Stimulated activated CD8-positive, alpha-beta memory T cell treated with anti-CD3 and anti-CD28 coated beads, Interleukin-4, amount 100 ng/mL, for 1 hour (primary cell): ENCODE measurements at places on chromosomes 5 and 9.

DNA sequence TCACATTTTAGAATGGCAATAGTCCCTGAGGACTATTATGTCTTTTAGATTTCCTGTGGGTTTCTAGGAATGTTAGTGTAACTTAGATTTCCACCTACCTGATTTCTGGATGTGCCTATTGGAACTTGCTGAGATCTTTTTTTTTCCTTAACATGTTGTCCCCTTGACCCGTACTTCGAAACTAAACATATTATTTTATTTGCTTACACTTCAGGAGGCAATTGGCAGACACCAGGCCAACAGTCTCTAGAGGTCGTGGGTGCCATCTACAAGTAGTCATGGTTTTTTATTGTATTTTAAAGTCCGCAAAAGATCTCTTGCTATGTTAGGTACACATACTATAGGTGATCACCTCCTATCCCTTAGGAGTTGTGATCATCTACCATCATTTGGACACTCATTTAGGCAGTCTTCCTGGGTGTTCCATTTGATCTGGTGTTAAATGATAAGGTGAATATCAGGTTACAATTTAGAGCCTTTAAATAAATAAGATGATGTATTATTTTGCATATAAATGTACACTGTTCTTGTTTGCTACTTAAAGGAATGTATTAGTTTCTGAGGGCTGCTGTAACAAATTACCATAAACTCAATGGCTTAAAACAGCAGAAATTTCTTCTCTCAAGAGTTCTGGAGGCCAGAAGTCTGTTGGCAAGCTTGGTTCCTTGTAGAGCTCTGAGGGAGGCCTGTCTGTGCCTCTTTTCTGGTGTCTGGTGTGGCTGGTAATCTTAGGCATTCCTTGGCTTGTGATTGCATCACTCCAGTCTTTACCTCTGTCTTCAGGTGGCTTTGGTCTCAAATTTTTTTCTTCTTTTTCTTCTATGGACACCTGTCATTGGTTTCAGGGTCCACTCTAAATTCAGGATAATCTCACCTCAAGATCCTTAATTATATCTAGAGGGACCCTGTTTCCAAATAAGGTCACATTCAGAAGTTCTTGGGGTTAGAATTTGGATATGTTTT lies 64.8 kb downstream of the ZCCHC7 start:
- DNase-seq, result no peak

GRCh38 chr5:172633403-172633970 lies 7.6 kb upstream of the NEURL1B start:
- DNase-seq, result no peak

- DNase-seq, result no peak
Observed at GRCh38 chr5:317086-317811, 4.3 kb upstream of the AHRR start.

- no peak for DNase-seq
Observed at GRCh38 chr9:116986015-116986414, 298.9 kb downstream of the TRIM32 start.

DNA sequence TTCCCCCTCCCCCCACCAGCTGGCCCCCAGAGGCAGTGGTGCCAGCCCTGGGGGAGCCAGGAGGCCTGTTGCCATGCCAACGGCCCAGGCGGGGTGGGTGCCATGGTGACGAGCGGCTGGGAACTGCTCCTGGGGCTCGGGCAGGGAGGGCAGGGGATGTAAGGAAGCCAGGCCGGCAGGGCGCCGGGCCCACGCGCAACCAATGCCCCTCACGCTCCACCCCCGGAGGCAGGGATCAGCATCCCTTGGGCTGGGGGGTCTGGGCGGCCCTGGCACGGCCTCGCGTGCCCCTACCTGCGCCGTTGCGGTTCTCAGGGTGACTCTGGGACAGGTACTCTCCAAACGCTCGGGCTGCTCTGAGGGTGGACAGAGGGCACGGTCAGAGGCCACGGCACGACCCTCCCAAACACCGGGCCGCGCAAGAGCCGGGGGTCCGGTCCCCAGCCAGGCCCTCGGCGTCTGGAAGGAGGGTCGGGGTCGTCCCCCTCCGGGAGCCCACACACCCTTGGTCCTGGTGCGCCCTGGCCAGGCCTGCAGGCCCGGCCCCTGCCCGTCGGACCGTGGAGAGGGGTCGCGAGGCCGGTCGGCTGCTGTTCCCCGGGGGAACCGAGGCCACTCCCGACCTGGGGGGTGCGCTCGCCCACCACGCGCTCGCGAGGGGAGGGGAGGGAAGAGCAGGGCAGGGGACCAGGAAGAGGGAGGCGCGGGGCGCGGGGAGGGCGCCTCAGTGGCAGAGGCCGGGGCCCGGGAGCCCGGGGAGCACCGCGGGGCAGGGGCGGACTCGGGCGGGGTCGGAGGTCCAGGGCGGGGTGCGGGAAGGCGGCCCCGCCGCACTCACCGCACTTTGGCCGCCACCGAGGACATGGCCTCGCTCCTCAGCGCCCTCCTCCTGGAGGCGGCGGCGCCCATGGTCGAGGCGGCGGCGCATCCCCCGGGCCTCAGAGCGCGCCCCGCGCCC lies 661 bp downstream of the NSMF start:
- DNase-seq, result no peak

- no peak for DNase-seq
Observed at GRCh38 chr9:130756455-130757152, 63.0 kb downstream of the EXOSC2 start.

DNA sequence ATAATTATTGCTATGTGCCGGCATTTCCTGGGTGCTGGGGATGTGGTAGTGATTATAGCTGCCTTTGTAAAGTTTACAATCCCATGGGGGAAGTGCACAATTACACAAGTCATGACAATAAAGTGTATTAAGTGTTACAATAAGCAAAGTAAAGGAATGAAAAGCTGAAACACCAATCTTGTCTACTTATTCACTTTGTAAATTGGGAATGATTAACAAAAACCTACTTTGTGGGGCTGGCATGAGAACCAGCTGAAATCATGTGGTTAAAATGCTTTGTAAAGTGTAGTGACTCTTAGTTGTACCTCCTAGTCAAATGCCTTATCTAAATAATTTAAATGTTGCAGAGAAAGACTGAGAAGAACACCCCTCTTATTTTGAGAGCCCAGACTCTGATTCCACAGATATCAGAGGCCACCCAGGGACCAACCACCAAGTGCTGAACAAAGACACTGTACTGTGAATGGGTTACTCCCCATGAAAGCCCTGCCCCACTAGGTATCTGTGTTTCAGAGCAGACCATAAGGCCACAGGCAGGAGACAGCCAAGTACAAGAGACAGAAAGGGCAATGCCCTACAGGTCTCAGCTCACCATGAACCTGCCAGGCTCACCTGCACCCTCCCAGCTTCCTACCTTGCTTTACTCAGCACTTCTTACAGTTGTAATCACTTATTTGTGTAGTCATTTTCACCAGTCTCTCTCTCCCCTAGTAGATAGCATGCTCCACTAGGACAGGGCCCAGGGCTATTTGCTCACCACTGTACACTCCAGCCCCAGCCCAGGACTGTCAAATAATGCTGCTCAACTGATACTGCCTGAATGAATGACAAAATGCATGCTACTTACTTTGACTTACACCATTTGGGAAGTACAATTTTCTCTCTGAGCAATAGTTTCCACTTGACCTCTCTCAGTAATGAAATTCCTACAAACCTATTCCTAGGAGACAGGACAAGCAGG lies 101.6 kb upstream of the APC start:
- no peak for DNase-seq

GRCh38 chr5:175873088-175873454 lies 1.7 kb downstream of the CPLX2 start:
- DNase-seq, result no peak

DNA sequence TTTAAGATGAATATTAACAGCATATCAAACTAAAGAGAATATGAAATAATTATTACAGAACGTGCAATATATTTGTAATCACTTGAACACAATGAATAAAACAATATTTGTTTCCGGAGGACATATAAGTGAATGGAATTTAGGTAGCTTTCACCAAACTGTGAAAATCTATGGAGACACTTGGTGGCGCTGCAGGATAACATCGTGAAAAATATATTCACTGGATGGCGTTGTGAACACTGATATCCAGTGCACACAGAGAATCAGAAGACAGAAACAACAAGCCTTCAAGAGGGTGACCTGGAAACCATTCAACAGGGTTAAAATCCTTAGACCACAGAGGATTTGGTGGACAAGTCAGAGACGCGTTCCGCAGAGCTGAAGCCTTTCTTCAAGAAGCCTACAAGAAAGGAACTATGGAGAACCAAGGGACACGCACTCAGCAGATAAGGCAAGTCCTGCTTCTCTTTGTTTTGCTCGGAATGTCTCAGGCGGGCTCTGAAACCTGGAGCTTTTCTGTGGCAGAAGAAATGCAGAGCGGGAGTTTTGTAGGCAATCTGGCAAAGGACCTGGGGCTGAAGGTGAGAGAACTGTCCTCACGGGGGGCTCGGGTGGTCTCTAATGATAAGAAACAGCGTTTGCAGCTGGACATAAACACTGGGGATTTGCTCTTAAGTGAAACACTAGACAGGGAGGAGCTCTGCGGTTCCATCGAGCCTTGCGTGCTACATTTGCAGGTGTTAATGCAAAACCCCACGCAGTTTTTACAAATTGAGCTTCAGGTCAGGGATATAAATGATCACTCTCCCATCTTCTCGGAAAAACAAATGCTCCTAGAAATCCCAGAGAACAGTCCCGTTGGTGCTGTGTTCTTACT lies at the start of gene PCDHB11:
Gene PCDHB11, plus strand, starts transcription at position 269 of the 877 bp plus-strand sequence. Its CDS starts 148 bp downstream, at position 417.
- no peak for DNase-seq

DNA sequence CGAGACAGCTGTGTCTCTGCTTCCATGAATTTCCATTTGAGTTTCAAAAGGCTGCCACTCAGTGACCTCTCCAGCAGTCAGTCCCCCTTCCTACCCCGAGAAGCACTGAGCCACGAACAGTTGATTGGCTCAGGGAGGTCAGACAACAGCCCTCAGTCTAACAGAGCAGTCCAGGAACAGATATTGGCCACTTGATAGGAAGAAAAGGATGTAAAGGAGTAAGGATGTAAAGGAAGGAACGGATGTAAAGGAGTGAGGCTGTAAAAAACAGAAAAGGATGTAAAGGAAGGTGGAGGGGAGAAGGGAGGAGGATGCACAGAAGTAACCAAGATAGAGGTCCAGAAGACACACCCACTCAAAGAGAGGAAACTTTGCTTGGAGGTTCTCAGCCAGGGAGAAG lies 3.2 kb upstream of the NR4A3 start:
- no peak for DNase-seq

DNA sequence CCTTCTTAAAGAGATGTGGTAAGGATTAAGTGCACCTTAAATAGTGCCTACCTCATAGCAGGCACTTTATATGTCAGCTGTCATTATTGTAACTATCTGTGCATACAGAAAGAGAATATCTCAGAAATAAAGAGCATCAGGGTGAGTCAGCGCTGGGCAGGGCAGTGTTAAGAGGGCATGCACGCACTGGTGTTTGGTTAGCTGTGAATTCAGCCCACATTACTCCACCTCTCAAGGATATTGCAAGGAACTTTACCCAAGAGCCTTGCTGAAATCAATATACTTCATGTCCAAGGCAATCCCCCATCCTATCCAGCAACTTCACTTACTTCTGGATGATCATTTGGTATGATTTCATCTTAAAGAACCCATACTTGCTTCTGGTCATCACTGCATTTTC lies 300.9 kb downstream of the NTRK2 start:
- no peak for DNase-seq

GRCh38 chr5:171762903-171763302 lies 22.7 kb upstream of the SMIM23 start:
- DNase-seq, result no peak

GRCh38 chr9:115495052-115495635 lies 377.2 kb upstream of the TNC start:
- no peak for DNase-seq

DNA sequence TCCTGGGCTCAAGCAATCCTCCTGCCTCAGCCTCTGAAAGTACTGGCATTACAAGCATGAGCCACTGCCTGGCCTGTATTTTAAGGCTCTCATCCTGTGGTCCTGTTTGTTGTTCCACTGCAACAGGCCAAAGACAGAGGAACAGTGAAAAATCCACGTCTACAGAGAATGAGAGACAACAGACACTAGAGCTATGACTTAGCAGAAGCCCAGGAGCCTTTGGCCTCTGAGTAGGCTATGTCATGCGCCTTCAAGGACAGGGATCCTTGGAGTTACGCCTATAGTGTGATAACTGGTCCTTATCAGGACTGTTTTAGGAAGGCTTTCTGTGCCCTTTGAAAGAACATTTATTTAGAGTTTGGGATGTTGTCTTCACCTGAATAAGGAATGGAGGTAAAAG lies 10.5 kb downstream of the POC5 start:
- DNase-seq, result no peak
